ENCODE measurements at places on chromosomes 2 and 18.
A peak's percentile ranks its signal among the peaks of the same experiment; 100 is the strongest.

- no peak for DNase-seq
Measured at GRCh38 chr2:102004581-102004980, 12.8 kb downstream of the IL1R2 start.

DNA sequence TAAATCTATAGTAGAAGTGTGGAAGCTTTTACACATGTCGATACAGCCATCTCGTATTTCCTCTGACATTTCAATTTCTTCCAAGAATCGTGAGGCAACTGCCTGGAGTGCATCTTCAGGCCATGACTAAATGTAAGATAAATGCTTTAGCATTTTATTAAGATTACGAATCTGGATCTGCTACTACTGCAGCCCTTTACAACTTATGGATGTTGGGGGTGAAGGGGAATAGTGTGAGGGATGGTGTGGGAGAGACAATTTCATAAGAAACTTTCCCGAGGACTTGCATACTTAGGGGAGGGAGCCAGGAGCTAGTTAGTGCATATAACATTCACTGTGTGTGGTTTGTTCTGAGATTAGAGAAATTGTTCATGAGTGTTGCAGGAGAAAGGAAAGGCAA lies 204.8 kb downstream of the SLC39A10 start:
- DNase-seq = no peak

- DNase-seq = no peak
Measured at GRCh38 chr2:66536290-66536673, 101.4 kb downstream of the MEIS1 start.

- DNase-seq = no peak
Measured at GRCh38 chr2:241441492-241441891, 66.9 kb downstream of the STK25 start.

- peak; percentile 29 for DNase-seq
Measured at GRCh38 chr18:79494936-79495335, 99.2 kb downstream of the NFATC1 start.

DNA sequence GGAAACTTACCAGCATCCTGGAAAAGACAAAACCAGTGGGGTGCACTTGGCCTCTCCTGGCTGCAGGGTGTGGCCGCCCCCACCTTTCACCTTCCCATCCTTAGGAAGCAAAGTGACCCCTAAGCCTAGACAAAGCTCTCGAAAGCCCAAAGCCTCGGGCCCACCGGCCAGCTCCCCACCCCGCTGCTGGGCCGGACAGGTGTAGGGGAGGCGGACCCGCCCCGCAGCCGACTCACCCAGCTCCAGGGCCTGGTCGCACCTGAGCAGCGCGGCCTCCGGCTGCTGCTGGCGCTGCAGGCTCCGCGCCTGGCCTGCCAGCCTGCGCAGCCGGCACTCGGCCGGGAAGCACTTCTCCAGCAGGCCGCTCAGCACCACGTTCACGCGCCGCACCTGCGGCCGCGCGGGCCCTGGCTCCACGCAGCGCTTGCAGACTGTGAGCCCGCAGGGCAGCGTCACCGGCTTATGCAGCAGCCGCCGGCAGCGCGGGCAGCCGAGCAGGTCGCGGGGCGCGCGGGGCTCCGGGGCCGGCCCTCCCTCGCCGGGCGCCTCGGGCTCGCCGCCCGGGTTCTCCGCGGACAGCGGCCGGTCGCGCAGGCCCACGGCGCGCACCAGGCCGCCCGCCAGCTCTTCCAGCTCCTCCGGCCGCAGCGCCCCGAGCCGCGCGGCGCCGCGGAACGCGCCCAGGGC lies 979 bp downstream of the LONRF2 start:
- no peak for DNase-seq

GRCh38 chr2:217992061-217992460 lies 10.7 kb downstream of the TNS1 start:
- no peak for DNase-seq

DNA sequence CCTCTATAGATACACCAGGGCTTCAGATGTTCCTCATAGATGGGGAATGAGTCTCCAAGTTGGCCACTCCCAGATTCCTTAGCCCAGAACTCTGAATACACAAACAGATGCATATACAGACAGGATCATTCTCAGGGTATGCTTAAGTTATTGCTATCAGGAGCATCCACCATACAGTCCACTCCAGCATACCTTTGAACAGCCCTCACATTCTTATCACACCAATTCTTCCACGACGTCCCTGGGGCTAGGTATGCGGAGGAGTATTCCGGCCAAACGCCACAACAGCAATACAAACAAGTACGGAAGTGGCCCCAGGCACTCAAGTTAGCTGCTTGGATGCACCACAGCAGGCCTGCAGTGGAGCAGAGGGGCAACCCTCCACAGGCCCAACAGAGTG lies 312.5 kb upstream of the CHAC2 start:
- no peak for DNase-seq

DNA sequence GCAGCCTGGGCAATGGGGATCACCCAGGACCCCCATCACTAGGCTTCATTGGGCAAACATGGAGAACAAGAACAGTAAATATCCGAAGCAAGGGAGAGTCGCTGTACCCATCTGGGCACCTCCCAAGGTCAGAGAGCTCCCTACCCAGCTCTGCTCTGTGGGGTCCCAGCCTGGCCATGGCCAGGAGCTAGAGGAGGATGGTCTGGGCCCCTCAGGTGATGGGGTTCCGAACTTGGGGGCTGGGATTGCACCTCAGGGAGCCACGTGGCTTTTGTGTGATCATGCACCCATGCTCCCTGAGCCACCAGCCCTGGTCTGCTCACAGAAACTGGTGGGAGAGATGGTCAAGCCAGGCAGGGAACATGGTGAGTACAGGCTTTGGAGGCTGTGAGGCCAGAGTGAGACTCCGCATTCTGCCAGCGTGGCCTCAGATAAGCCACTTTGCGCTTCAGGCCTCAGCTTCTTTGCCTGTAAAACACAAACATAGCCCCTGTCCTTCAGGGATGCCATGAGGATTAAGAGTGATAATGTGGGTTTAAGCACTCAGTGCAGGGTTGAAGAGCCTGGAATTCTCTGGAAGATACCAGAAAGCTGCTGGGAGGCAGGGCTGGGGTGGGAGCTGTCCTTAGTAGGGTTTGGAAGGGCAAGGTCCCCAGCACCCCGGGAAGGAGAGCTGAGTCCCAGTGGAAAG lies 3.0 kb upstream of the NMUR1 start:
- no peak for DNase-seq

- DNase-seq = no peak
Measured at GRCh38 chr2:134463699-134464022, 209.8 kb downstream of the MGAT5 start.

DNA sequence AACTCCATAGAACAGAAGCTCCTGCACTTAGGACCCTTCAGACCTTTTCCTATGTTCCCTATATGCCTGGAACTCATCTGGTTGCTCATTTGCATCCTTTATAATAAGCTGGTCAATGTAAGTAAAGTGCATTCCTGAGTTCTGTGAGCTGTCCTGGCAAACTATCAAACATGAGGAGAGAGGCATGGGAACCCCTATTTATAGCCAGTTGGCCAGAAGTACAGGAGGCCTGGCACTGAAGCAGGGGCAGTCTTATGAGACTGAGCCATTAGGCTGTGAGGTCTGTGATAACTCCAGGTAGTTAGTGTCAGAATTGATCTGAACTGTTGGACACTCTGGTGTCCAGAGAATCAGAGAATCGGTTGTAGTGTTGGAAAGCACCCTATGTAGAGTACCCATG lies 88.4 kb downstream of the EHD3 start:
- DNase-seq = no peak

GRCh38 chr18:8493141-8493540 lies 116.1 kb upstream of the RAB12 start:
- no peak for DNase-seq

- DNase-seq = no peak
Measured at GRCh38 chr2:189441709-189442074, 418 bp downstream of the WDR75 start.

- no peak for DNase-seq
Measured at GRCh38 chr2:169082995-169083394, 13.6 kb downstream of the DHRS9 start.

GRCh38 chr2:69380072-69380917 lies 6.7 kb downstream of the GFPT1 start:
- no peak for DNase-seq

DNA sequence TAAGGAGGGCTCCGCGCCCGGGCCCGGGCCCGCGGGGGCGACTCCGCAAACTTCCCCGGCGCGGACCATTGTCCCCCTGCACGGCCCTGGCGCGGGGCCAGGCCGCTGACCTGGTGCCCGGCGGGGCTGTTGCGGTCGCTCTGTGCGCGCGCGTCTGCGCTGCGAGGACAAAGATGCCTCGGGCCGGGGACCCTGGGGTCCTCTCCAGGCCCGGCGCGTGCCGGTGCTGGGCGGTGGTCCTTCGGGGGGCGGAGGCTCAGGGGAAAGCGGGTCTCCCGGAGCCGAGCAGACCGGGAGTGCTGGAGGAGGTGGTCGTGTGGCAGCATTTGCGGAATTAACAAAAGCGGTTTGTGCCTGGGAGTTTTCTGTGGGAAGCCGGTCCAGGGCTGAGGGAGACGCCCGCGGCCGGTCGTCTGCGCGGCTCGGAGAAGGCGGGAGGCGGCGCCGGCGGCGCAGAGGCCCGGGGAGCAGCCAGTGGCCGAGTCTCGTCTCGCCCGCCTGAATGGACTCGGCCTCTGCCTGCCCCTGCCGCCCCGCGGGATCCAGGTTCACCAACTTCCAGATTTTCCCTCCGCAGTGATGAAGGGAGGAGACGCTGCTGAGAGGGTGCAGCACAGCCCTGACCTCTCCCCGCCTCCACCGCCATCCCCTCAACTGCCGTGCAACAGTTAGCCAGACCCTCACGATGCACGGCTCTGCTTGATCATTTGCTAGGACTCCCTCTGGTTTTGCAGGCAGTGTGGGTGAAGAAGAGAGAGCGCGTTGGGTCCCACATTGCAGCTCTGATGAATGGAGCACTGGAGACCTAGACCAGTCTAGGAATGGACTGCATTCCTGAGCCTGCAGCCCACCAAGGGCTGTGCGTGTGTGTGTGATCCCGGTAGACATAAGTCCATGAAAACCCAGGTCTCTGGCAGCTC lies 705 bp downstream of the EFR3B start:
- peak; percentile 16 for DNase-seq

GRCh38 chr2:12087671-12088380 lies 341.4 kb downstream of the LPIN1 start:
- no peak for DNase-seq

DNA sequence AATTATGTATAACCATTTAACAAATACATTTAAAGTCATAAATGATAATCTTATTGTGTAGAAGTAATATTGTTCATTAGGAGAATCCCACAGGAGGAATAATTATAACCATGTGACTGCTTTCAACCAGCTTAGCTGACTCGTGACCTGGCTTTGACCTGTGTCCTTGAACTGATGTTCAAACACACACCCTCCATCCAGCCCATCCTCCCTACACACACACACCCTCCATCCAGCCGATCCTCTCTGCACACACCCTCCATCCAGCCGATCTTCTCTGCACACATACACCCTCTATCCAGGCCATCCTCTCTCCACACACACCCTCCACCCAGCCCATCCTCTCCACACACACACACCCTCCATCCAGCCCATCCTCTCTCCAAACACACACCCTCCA lies 83.5 kb downstream of the EIPR1 start:
- DNase-seq = no peak

- DNase-seq = no peak
Measured at GRCh38 chr2:2579814-2580213, 248.7 kb upstream of the MYT1L start.

- DNase-seq = no peak
Measured at GRCh38 chr2:21249367-21249766, 125.6 kb downstream of the TDRD15 start.

DNA sequence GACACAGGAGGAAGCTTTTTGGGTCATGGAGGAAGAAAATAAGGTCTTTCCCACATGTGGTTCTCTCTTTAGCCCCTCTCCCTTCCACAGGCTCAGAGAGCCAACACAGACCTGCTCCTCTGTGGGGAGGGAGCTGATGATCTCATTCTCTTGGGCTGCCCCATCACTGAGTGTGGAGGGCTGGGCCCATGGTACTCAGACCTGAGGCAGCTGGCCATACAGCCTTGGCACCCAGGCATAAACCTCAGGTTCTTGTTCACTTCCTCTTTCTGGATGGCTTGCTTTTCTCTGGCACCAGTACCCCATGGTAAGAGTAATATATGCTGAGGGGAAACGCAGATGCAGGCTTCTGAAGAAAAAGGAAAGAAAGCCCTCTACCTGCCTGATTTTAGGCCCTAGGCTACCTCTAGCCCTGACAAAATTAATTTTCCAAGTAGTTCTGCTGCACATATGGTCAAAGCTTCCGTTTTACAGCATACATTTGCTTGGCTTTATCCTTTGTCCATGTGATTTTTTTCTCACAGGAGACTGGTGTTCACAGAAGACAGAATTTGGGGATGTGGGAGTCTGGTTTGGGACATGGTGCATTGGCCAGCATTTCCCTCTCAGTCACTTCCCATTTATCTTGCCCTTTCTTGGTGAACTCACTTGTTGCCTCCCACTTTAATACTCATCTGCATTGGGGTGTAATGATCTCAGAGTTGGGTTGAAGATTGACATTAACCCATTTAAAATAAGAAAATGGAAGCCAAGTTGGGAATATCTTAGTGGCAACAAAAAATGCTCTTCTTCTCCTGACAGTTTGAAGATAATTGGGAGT lies 11.1 kb downstream of the DHRS9 start:
- DNase-seq = no peak

GRCh38 chr2:237160271-237160919 lies 74.7 kb downstream of the COPS8 start:
- DNase-seq = no peak

DNA sequence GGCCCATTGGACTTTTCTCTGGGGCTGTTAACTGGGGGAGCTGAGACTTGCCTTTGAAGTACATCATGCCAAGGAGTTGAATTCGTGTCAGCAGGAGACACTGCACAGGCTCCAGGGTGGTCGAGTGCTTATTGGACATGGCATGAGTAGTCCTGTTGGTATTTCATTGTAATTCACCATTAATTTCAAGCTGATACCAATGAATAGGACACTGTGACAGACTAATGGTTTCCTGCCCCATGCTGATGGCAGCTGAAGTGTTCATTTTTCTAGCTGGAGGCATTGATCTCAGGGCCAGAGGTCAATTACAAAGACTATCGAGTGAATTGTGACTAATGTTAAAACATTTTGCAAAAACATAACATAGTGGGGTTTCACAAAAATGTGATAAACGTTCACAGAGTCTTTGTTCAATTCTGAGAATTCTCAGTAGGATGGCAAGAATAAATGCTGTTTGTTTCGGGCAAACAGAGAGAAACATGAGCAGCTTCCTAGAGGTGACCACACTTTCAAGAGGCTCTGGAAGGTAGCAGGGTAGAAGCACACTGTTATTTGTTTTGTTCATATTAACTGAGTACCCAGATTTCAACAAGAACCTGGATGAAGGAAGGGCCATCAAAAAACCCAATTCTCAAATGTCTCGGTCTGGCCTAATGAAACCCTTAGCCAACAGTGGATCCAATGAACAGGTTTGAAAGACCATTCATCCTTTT lies 90.6 kb upstream of the ARL4C start:
- no peak for DNase-seq

DNA sequence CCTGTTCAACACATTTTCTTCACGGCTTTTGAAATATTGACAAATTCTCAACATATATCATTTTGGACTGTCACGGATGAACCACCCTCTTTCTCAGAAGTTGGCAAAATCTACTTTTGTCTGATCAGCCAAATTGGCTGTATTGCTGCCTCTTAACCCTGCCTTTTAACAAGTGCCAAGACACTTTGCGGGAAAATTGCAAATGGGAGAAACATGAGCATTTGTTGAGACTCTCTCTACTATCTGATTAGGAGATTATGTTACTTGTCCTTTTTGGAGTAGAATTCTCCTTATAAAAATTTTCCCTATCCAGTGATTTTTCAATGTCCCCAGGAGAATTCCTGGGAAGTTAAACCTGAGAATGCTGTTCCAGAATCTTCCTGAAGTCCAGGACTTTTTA lies 256.2 kb upstream of the ZSWIM2 start:
- no peak for DNase-seq
